Stimulated activated CD8-positive, alpha-beta memory T cell treated with anti-CD3 and anti-CD28 coated beads, Interleukin-4, amount 100 ng/mL, for 1 hour (primary cell): ENCODE measurements at places on chromosomes 5 and 9.

DNA sequence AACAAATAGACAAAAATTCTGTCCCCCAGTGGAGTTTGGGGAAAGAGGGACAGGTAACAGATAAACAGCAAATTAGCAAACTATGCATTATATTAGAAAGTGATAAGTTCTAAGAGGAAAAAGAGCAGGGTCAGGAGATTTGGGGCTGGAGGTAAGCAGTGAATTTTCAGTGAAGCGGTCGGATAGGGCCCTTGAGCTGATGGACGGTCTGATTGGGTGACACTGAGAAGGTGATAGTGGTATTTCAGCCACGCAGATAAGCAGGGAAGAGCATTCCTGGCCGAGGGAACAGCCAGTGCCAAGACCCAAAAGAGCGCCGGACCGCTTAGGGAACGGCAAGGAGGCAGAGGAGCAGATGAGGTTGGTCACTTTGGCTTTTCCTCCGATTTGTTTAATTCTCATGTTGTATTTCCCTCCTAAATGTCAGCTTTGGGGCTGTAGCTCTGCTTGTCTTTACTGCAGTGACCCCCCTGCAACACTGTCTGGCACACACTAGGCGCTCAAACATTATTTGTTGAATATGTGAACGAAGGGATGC, 1.1 kb upstream of the PTPN3 start:
- no peak for DNase-seq

DNA sequence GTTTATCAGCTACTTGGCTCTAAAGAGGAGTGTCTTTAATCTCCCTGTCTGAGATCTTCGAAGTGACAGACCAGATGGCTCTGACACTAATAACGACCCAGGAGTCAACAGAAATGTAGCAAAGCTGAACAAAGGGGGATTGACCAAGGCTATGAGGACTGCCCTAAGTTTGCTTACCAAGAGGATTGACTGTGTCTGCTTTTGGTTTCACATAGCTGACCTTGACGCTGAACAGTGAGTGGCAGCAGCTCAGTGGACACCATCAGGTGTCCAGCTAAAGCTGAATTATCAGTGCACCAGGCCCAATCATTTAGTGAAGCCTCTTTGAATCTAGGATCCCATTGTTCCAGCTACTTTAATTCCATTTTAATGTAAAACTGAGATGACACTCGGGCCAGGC, 262.6 kb downstream of the COX7C start:
- DNase-seq: no peak

DNA sequence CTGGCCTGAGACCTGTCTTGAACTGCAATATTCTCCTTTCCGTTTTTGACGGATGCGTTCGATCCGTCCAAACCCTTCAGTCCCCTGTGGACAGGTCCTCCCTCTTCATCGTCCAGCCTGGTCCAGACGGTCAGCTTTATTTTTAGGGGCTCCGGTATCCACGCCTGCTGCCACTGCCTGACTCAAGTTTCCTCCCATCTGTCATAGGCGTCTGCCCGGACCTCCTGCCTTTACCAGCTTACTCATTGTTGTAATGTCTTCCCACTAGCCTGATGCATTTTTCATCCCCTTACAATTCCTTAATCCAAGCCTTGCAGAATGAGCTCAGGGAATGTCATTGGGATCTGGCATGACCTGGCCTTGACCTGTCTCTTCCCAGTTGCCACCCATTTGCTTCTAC, 145.8 kb downstream of the TENT4A start:
- DNase-seq: no peak

DNA sequence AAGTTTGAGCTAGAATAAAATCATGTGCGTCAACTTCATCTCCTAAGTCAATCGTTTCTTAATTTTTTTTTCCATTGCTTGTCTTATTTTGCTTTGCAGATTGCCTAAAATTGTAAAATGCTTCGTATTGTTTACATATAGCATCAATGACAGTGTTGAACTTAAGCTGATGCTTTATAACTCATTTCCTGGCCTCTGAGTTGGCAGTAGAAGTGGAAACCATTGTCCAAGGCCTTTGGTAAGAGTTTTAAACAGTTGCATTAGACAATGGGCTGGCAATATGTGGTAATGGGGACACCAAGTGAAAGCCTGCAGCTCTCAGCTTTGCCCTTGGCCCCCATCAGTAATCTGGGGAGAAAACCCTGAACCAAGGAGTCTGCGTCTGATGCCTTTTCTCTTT, 154.8 kb upstream of the GAS1 start:
- no peak for DNase-seq

GRCh38 chr5:156330141-156330870, 3.3 kb downstream of the SGCD start:
- no peak for DNase-seq

DNA sequence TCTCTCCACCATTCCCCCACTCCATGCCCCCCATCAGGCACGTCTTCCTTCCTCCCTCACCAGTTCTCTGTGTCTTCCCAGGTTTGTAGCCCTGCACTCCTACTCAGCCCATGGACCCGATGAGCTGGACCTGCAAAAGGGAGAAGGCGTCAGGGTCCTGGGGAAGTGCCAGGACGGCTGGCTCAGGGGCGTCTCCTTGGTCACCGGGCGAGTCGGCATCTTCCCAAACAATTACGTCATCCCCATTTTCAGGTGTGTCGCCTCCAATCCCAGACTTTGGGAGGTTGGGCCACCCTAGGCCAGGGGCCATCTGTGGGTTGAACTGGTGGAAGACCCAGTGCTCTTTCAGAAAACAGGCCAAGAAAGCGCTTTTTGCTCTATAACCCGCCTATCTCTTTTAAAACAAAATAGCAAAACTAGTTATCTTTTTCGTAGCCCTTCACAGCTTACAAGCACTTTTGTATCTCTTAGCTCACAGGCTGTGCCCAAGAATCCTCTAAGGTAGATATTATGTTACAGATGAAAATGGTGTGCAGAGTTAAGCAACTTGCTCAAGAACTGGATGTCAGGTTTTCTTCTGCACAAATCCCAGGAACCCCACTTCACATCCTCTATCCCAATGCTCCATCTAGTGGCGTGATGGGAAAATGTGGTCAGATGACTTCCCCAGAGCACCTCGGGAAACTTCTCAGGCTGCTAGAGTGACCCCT, 56.2 kb downstream of the PLAC8L1 start:
- DNase-seq: no peak

DNA sequence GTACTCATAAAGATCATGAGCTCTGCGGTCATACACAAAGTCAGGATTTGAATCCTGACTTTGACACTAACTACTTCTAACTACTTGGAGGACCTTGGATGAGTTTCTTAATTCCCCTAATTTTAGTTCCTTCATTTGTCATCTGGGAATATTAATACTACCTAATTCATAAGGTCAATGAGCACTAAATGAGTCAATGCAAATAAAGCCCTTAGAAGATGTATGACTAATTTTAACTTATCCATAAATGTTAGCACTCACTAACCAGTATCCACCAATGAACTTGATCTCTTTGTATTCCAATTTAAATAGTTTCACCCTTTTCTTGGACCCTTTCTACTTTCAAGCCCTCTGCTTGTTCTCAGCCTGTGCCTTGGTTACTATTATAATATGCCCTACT, 1106.4 kb downstream of the CDH18 start:
- DNase-seq: no peak

DNA sequence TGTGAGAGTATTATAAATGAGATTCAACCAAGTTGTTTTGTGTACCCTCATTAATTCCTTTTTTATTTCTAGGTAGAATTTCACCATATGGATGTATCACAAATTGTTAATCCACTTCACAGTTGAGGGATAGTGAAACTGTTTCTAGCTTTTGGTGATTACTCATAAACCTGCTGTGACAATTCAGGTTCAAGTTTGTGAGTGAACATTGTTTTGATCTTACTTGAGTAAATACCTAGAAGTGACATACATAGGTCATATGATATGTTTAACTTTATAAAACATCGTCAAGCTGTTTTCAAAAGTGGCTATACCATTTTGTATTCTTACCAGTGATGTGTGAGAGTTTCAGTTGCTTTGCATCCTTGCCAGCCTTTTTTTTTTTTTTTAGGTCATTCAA, 112.9 kb downstream of the CAMK4 start:
- no peak for DNase-seq

GRCh38 chr5:16492398-16493140, 27.0 kb upstream of the ZNF622 start:
- no peak for DNase-seq

- DNase-seq: no peak
These were observed 249.5 kb upstream of the PTGER4 start for GRCh38 chr5:40430101-40430710.

GRCh38 chr5:17024686-17025180, 88.6 kb upstream of the MYO10 start:
- DNase-seq: no peak

- DNase-seq: no peak
These were observed 56.1 kb downstream of the AGXT2 start for GRCh38 chr5:34991486-34992238.

- no peak for DNase-seq
These were observed 49.0 kb downstream of the SECISBP2 start for GRCh38 chr9:89367281-89367680.

- DNase-seq: no peak
These were observed 16.9 kb upstream of the ADRA1B start for GRCh38 chr5:159899067-159900049.

- DNase-seq: no peak
These were observed 628.0 kb upstream of the ADAMTS16 start for GRCh38 chr5:4511996-4512656.

GRCh38 chr9:130343445-130343918, 77.9 kb downstream of the HMCN2 start:
- no peak for DNase-seq

GRCh38 chr9:132367613-132368313, 13.0 kb upstream of the SETX start:
- DNase-seq: no peak

GRCh38 chr9:26727471-26727870, 165.1 kb downstream of the CAAP1 start:
- DNase-seq: no peak

- DNase-seq: no peak
These were observed 74.7 kb upstream of the ELL2 start for GRCh38 chr5:96036301-96036700.

DNA sequence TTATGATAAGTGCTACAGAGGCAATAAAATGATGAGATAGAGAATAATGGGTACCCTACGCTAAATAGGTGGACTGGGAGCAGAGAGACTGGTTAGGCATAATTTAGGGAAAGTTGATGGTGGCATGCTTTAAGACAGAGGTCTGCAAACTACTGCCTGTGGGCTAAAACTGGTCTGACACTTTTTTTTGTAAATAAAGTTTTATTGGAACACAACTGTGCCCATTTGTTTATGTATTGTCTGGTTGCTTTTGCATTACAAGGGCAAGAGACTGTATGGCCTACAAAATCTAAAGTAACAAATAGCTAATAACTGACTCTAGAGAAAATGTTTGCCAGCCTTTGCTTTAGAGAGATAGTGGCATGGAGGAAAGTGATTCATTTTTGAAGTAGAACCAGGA, 2.5 kb downstream of the ERCC6L2 start:
- DNase-seq: no peak

GRCh38 chr5:34412736-34413135, 243.4 kb upstream of the RAI14 start:
- DNase-seq: no peak

GRCh38 chr5:1163366-1163765, 38.0 kb upstream of the SLC6A19 start:
- no peak for DNase-seq

DNA sequence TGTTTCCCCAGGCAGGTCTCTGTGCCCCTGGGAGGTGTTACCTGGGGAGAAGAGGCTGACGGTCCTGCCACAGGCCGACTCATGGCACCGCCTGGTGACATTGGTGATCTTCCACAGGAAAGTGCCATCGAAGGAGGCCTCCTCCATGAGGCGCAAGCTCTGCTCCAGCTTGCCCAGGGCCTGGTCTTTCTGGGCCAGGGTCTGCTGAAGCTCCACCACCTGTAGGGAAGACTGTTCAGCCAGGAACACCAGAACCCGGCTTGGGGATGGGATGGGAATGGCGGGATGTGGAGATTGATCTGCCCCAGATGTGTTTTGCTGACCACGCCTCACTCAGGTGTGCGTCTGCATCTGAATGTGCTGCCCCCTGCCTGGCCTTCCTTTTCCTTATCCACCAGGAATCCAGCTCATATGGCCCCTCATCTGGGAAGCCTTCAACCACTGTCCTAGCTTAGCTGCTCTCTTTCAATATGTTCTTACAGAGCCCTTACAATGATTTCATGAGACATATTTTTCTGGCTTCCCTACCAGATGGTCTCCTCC, 15.2 kb downstream of the TRAF1 start:
- DNase-seq: no peak

- no peak for DNase-seq
These were observed 850 bp upstream of the CCL19 start for GRCh38 chr9:34691936-34692315.

GRCh38 chr9:26426551-26427131, 466.0 kb downstream of the CAAP1 start:
- no peak for DNase-seq

DNA sequence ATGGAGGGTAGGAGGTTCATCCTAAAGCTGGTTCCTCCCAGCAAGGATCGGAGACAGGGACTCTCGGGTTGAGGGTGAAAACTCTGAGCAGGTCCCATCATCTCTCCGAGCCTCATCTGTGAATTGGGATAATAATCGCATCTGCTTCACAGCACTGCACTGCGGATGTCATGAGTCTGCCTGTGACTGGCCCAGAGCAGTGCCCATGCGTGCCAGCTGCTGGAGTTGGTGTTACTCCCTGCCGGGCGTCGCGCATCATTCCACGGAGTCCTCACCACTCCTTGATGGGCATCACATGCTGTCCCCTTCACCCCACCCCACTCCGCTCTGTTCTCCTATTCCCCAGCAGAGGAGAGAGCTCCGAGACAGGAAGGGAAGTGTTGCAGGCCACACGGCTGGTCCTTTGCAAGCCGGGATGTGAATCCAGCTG, 35.1 kb upstream of the ORM1 start:
- DNase-seq: no peak

DNA sequence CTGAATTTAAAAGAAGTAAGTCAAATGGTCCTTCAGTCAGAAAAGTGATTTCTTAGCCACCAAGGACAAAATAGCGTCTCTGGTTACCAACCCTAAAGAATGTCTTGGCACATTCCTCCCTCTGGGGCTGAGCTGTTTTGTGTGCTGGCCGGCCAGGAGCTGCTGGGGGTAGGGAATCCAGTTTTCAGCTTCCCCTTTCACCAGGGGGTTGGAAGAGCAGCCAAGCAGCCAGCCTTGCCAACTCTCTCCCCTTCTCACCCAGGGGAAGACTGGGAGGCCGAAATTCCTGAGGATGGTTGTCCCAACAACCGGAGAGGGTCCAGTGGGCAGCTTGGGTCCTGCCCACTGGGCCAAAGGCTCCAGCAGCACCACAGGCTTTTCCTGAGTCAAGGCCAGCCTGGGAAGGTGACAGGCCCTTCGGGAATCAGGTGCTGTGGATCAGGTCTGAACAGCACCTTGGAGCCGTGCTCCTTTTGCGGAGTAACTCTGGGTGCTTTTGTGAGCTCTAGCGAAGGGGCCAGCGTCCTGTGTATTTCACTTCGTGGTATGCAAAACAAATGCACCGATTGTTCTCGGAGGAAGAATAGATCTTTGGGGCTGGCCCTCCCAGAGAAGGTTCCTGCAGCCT, 4.2 kb downstream of the WWC1 start:
- DNase-seq: no peak

DNA sequence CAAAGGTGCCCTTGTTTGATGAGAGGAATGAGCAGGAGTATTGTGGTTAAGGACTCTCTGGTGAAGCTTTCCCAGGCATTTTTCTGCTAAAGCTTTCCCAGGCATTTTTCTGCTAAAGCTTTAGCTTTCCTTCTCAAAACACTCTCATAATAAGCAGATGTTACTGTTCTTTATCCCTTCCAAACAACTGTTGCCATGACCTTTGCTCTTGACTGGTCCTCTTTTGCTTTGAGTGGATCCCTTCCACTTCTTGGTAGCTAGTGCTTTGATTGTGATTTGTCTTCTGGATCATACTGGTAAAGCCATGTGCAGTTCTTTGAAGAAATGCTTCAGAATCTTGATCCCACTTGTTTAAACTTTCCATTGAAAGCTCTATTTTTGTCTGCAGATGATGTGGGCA, 85.8 kb downstream of the GPBP1 start:
- no peak for DNase-seq
